ENCODE measurements at places on chromosomes 1 and 21. TPM values are rescaled to one million over a fixed set of nuclear protein-coding genes. Genes with fewer than 3 reads are reported as not detected.

LCE2B gene
- total RNA-seq = not detected

KCNJ6 gene
- 3.9 TPM for total RNA-seq

HFM1 gene
- total RNA-seq = 0.06 TPM

DVL1 gene
- 77.6 TPM for total RNA-seq

FAAH gene
- 0.81 TPM for total RNA-seq

SPRR3 gene
- not detected for total RNA-seq

PPP1R15B gene
- total RNA-seq = 26.0 TPM

AIRE gene
- not detected for total RNA-seq

MFAP2 gene
- total RNA-seq = 0.39 TPM

ZP4 gene
- total RNA-seq = not detected

DDR2 gene
- 0.21 TPM for total RNA-seq

PAPPA2 gene
- total RNA-seq = not detected

TRIM62 gene
- 1.9 TPM for total RNA-seq

FMO2 gene
- not detected for total RNA-seq

SPOCD1 gene
- total RNA-seq = 3.8 TPM

SLC30A10 gene
- total RNA-seq = not detected

AMY1A gene
- not detected for total RNA-seq

NKAIN1 gene
- total RNA-seq = 1.1 TPM

TNFSF18 gene
- total RNA-seq = not detected

SGIP1 gene
- total RNA-seq = not detected

CD48 gene
- not detected for total RNA-seq

FAM163A gene
- total RNA-seq = not detected

FAM167B gene
- total RNA-seq = 0.70 TPM

DNALI1 gene
- total RNA-seq = 0.06 TPM

NBPF10 gene
- 0.98 TPM for total RNA-seq

CA14 gene
- not detected for total RNA-seq

SUSD4 gene
- total RNA-seq = 0.48 TPM

FH gene
- total RNA-seq = 91.6 TPM

GJA5 gene
- not detected for total RNA-seq

USH2A gene
- not detected for total RNA-seq

FAM76A gene
- total RNA-seq = 5.6 TPM

OR2T29 gene
- total RNA-seq = not detected

IL10 gene
- not detected for total RNA-seq

RBBP4 gene
- total RNA-seq = 77.3 TPM

DCST2 gene
- 0.46 TPM for total RNA-seq

CRYAA gene
- total RNA-seq = not detected
